ENCODE measurements at places on chromosomes 7 and 10. TPM values are rescaled to one million over a fixed set of nuclear protein-coding genes. Genes with fewer than 3 reads are reported as not detected.

DNA sequence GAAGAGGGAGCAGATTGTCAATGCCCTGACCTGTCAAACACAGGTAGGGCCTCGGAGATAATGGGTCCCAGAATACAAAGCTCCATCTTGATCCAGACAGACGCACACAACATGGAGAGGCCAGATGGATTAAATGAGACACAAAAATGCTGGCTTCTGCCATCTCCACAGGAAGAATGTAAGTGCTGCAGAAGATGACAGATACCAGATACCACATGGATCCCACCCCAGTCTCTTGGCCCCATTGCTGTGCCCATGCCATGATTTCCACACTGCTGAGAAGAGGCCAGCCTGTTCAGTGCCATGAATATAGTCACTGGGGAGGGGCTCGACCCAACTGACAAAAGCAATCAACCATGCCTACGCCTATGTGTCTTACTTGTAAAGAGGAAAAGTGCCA is 487.9 kb downstream of the PARD3 start:
- DNase-seq = no peak

Gene CLRN3
- total RNA-seq = not detected

- DNase-seq = no peak
These were observed 174.1 kb downstream of the AHR start for GRCh38 chr7:17472518-17472917.

- DNase-seq = peak; percentile 95
These were observed at the start of gene TBC1D12 for GRCh38 chr10:94402204-94402842. Gene TBC1D12, plus strand, starts transcription at chr10:94402541. Its CDS starts 73 bp downstream, at chr10:94402614.

Gene CTNNA3
- total RNA-seq = not detected

Gene SPDYE6
- total RNA-seq = not detected

DNA sequence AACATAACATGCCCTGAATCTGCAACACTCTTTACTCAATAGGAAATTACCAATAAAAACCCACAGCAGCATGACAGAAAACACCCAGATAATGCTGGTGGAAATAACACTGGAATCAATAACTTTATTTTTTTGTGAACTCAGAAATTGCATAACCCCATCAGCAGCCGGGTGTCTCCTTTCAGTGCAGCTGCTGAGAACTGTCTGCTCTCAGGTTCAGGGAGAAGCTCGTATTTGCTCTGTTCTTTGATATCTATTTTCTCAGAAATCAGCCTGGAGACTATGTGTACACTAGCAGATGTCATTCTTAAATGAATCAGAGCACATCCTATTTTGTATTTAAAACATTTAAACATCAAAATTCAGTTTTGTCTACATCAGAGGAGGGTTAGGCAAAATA is 506.0 kb downstream of the POM121L12 start:
- DNase-seq = no peak

Gene OPN4
- not detected for total RNA-seq

Gene ANKRD2
- 1.8 TPM for total RNA-seq

GRCh38 chr10:5987747-5988146 is 10.4 kb upstream of the IL15RA start:
- DNase-seq = no peak

Gene PON1
- not detected for total RNA-seq

Gene APBB1IP
- not detected for total RNA-seq

Gene PIP
- not detected for total RNA-seq

Gene SP8
- total RNA-seq = 0.71 TPM

DNA sequence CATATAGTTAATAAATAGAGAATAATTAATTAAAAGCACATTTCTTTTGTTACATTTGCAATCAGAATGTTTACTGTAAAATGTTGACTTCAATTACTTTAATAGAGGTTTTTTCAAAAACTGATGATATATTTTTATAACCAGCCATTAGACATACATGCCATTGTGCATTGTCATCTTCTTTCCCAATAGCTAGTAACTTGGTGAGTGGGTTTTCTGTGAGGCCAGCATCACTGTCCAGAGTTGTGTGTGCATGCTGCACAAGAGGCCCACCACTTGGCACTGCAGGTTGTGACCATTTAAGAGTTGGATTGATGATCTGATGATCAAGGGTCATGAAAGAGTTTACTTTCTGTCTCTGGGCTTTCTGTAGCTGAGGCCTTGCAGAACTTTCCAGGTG is 46.5 kb downstream of the TFEC start:
- no peak for DNase-seq

- DNase-seq = peak; percentile 94
These were observed 6.5 kb downstream of the AHR start for GRCh38 chr7:17304926-17305325.

Gene TFEC
- total RNA-seq = not detected

Gene ATG9B
- 0.29 TPM for total RNA-seq

DNA sequence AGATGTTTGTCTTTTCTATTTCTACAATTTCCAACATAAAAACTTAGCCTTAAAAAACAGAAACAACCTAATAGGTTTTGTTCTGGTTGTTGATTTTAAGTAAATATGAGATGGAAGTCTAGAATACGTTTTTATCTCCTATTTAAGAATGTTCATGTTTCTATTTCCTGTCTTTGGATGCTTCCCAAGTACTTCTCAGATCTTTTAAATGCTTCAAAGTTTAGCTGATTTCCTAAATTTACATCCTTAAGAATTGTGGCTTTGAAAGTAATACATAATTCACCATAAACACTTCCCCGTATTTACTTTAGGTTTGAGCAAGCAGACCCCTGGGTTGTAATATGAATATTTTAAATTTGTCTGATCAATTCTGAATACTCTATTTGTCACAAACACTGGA is 70.5 kb downstream of the RAPGEF5 start:
- DNase-seq = no peak

DNA sequence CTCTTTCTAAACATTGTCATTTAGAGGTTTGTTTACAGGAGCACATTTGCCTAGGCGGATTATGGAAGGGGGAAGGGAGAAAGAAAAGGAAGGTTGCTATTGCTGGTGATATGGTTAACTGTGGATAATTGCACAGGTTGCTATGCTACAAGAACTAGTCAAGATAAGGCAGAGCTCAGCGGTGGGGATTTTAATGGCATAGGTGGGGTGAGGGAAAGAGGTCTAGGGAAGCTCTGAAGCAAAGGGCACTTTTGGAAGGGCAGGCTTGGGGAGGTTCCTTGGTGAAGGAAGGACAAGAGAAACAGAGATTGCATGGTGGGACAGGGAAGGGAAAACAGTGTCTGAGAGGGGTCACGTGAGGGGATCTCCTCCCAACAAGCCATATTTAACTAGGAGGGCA is 19.5 kb downstream of the HYAL4 start:
- DNase-seq = no peak

Gene ZNF33A
- total RNA-seq = 20.7 TPM

DNA sequence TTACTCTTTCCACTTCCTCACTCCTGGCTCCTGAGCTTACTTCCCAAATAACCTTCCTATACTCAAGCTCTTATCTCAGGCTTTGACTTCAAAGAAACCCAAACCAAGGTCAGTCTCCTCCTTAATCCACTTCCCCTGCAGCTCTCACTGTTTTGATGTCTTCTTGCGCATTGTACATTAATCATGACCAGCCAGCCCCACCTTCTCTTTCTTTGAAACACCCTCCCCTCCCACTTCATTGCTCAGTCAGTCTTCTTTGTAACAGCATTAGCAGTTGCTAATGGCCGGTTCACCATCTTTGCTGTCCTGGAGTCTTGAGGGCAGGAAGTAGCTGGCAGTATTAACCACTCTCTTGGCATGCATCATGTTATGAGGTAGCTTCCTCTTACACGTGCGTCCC is 57.9 kb upstream of the CHCHD3 start:
- DNase-seq = no peak

- DNase-seq = no peak
These were observed 678 bp upstream of the TMEM106B start for GRCh38 chr7:12210179-12211053.

- no peak for DNase-seq
These were observed 11.1 kb upstream of the PWWP2B start for GRCh38 chr10:132385721-132386418.

Gene LOXL4
- total RNA-seq = not detected

DNA sequence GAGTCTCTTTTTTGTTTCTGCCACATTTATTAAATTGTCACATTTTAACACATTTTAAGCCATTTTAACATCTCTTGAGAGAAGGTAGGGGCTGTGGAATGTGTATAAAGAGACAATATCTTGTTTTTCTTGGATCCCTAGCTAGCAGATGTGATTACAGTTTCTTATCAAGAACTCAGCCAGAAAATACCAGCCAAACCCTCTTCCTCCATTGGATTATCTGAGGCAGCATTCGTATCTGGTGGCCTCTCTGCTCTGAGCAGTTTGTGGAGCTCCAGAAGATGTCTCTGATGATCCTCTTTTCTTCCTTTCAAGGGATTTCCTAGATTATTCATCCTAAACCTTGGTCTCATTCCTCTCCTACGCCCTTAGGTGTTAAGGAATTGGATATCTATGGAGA is 35.3 kb upstream of the PFKFB3 start:
- no peak for DNase-seq

DNA sequence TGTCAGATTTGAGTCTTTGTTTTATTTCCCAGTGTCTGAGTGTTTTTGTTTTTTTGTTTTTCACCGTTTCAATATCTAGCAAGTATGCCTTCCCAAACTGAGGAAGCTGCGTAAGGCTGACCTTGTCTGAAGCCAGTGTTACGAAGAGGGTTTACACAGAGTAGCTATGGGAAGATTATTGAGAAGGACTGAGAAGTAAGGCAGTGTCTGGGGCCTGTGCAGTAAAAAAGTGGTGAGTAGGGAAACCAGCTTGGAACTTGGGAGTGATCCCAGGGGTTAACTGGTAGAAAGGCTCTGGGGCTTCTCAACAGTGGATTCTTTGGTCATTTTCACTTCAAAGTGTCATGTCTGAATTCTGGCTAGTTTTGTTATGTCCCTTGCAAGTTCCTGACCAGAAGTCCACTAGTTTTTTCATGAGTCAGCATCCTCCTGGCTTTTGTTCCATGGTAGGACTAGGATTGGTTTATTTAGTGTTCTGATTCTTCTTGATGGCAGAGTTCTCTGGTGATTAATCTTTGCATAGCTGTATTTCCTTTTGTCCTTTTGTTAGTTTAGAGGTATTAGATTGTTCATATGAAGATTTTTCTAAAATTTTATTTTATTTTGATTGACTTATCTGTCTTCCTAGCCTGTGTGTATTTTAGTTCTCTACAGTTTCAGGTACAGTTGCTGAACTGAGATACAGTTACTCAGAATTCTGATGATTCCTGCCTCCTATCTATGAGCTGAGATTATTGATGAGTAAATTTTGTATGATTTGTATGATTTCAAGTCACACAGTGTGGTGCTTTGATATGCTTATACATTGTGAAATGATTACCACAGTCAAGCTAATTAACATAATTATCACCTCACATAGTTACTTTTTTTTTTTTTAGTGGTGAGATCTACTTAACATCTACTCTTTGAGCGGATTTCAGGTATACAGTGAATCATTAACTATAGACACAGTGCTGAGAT is 19.0 kb downstream of the GARS1 start:
- no peak for DNase-seq

Gene PRKCQ
- 0.52 TPM for total RNA-seq

Gene FAM131B
- 0.25 TPM for total RNA-seq

Gene COBL
- 7.3 TPM for total RNA-seq

GRCh38 chr10:79449181-79450146 is 4.0 kb upstream of the ZCCHC24 start:
- no peak for DNase-seq

GRCh38 chr7:81698965-81699364 is 70.9 kb downstream of the HGF start:
- DNase-seq = no peak

- no peak for DNase-seq
These were observed 21.5 kb upstream of the CALD1 start for GRCh38 chr7:134757938-134758337.

Gene ZNF425
- 3.3 TPM for total RNA-seq

GRCh38 chr7:156545979-156546378 is 94.6 kb upstream of the RNF32 start:
- no peak for DNase-seq

- no peak for DNase-seq
These were observed 120.9 kb upstream of the KAT6B start for GRCh38 chr10:74705358-74705980.

Gene HABP2
- not detected for total RNA-seq

DNA sequence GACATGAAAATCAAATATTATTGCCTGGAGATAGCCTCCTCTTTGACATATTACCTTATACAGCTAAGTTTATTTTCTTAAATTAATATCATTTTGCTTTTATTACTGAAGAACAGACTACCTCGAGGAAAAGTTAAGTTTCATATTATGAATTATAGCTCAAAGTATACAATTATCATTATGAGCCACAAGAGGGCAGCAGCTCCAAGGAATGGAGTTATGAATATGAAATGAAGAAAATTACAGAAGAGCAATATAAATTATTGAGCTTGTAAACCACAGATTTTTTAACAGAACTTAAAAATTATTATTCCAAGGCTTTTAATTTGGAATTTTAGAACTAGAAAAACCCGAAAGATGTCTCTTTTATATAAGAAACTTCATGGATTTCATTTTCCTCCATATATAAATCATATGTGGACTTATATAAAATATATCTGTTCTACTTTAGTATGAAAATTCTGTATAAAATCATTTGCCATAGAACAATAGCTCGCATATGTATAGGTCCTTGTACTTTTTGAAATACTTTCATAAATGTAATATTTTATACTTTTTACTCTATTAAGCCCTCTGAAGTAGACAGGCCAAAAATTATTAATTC is 40.1 kb downstream of the IQUB start:
- peak; percentile 67 for DNase-seq

DNA sequence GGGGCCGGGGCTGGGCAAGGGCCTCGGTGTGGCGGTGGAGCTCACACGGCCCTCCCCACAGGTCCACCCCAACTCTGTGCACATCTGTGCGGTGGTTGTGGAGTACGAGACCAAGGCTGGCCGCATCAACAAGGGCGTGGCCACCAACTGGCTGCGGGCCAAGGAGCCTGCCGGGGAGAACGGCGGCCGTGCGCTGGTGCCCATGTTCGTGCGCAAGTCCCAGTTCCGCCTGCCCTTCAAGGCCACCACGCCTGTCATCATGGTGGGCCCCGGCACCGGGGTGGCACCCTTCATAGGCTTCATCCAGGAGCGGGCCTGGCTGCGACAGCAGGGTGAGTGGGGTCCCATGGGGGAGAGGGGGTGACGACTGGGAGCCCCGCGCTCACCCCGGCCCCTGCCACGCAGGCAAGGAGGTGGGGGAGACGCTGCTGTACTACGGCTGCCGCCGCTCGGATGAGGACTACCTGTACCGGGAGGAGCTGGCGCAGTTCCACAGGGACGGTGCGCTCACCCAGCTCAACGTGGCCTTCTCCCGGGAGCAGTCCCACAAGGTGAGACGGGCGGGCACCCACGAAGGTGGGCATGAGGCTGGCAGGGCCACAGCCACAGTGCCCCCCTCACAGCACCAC is 8.8 kb downstream of the TMEM120A start:
- DNase-seq = no peak

DNA sequence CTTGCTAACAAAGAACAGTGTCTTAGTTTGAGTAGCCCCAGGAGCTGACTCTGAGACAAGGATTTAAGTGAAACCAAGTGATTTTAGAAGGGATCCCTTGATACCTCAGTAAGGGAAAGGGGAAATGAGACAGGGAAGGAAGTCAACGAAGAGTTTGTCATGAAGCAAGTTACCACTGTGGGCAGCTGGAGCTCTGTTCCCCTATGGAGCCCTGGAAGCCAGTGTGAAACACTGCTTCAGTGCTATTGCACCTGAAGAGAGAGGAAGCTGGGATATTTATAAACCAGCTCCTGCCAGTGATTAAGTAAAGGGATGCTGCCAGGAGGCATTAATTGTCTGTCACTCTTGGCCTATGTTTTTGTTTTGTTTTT is 58.9 kb upstream of the WAPL start:
- no peak for DNase-seq
